Activated CD4-positive, alpha-beta T cell treated with anti-CD3 and anti-CD28 coated beads, Interleukin-2, amount 10 ng/mL, durations not matched to agents 7 days and 5 days (primary cell): ENCODE measurements at places on chromosomes 16 and 17.

DNA sequence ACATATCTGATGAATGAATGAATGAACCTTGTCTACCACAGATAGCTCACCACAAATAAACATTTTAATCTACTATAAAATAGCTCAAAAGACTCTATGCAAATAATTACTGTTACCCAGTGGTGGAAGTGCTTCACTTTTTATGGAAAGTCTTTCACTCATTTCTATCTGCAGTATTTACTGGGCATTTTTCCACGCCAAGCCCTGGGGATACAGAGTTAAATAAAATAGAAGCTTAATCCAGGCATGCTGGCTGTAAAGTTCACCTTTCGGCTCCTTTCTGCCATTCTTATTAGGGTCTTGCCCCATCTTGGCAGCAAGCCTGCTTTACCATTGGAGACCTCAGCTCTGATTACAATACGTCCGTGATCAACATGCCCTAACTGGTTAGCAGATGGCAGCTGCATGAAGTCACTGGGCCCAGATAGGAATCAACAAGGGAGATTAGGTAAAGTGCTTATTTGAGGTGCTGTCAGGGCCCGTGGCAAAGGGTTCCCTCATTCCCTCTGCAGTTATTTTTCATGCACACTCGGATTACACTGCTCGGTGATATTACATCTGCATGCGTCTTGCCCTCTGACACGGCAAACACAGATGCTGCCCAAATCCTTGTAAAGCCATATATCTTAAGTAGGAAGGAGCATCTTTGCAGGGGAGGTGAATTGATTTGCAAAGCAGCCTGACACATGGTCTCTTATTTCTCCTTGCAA, 648.9 kb downstream of the WWOX start:
- DNase-seq, result no peak

- peak; percentile 56 for DNase-seq
Measured at GRCh38 chr16:58025351-58026138, at the start of gene MMP15. Gene MMP15, plus strand, starts transcription at chr16:58025754. Its CDS starts 597 bp downstream, at chr16:58026351.

DNA sequence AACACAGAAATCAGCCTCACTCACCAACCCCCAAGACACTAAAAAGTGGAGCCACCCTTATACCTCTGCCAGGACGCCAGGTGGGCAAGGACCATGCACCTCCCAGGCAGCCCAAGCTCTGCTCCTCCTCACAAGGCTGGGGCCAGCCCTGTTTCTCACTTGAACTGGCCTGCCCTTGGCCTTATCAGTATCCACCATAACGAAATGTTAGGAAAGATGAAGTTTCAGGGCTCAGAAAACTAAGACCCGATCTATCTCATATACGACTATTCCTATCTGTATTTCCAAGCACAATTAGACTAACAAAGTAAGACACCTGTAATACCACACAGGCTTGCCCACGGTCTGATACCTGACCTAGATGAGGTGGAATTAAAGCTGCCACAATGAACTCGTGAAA, 6.9 kb downstream of the FBXO31 start:
- no peak for DNase-seq

GRCh38 chr17:51630101-51630671, 369.8 kb downstream of the UTP18 start:
- DNase-seq, result no peak

DNA sequence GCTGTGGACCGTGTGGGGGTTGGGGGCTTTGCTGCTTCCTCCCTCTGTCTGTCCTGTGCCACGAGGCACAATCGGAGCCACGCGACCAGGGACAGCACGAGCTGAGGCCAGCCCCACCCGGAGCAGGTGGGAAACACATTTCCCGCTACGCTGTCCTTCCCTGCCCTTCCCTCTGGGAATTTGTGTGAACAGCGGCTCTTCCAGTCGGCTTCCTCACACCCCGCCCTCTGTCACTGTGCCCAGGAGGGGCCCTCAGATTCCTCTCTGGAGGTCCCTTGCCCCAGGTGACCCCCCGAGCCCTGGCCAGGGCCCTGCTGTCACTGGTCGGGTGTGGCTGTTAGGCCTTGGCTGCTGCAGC, 19.6 kb downstream of the SPIRE2 start:
- DNase-seq, result no peak

DNA sequence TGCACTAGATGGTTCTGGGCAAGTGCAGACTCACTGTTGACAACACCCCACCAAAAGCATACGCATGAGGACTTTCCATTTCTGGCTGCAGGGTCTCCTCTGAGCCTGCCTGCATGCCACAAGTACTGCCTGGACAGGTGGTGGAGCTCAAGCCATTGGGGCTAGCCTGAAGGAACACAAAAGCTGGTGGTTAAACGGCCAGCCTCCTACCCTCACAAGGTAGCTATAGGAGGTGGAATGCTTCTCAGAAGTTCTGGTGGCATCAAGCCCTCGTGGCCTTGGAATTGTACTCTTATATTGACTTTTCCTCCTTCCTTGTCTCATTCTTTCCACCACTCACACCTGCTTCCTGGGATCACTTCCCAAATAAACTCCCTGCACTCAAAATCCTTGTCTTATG, 56.6 kb upstream of the BCAR1 start:
- no peak for DNase-seq

DNA sequence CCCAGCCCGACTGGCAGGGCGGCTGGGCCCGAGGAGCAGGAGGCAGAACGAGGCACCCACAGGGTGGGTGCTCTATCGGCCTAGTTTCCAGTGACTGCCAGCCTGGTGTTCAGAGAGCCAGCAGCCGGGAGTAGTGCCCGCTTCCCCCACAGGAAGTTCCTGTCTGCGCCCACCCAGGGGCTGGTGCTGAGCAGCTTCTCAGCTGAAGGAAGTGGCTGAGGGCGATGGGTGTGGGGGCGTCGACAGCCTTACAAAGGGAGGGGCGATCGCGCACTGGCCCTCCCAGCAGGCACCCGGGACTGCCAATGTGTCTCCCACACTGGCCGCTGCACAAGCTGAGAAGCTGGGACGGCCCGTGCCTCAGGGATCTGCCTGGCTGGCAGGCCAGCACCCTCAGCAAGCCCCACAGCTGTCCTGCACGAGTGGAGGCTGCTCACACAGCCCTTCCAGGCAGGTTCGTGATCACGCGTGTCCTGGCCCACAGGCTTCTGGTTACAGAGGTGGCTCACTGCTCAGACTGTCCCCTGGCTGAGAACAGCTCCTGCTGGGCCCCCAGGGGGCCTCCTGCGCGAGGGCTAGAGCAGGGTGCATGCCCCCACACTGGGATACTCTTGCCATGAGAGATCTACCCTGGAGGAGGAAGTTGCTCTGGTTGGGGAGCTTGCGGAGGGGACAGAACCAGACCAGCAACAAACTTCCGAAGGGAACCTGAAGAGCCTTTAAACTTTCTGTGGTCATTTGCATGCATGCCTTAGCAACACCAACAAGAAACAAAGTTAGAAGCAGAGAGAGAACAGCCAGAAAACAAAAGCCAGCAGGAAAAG, 2.5 kb downstream of the RNF166 start:
- DNase-seq, result peak; percentile 84

- DNase-seq, result no peak
Measured at GRCh38 chr17:51673070-51673469, 412.7 kb downstream of the UTP18 start.

- DNase-seq, result peak; percentile 38
Measured at GRCh38 chr17:57597531-57598453, 147.3 kb downstream of the CCDC182 start.

DNA sequence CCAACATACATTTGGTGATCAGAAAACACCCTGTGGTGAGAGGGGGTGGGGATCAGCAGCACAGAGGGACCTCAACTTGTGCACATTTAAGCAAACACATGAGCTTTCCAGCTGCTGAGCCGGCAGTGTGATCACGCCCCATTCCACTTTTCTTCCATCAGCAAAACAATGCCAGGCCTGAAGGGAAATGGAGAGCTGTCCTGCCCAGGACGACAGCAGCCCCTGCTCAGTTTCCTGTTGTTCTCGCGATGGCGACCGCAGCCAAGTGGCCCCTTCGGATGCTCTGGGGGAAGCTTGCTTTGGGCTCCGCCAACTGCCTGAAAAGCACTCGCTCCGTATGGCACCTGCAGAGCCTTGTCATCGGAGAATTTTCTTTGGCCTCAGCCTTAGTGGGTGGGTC, 272.3 kb downstream of the FOXL1 start:
- no peak for DNase-seq

DNA sequence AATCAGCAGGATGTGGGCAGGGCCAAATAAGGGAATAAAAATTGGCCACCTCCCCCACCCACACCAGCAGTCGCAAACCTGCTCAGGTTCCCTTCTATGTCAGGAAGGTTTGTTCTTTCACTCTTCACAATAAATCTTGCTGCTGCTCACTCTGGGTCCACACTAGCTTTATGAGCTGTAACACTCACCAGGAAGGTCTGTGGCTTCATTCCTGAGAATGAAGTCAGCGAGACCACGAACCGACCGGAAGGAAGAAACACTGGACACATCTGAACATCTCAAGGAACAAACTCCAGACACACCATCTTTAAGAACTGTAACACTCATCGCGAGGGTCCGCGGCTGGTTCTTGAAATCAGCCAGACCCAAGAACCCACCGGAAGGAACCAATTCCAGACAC, 115.5 kb upstream of the TBX2 start:
- DNase-seq, result no peak

DNA sequence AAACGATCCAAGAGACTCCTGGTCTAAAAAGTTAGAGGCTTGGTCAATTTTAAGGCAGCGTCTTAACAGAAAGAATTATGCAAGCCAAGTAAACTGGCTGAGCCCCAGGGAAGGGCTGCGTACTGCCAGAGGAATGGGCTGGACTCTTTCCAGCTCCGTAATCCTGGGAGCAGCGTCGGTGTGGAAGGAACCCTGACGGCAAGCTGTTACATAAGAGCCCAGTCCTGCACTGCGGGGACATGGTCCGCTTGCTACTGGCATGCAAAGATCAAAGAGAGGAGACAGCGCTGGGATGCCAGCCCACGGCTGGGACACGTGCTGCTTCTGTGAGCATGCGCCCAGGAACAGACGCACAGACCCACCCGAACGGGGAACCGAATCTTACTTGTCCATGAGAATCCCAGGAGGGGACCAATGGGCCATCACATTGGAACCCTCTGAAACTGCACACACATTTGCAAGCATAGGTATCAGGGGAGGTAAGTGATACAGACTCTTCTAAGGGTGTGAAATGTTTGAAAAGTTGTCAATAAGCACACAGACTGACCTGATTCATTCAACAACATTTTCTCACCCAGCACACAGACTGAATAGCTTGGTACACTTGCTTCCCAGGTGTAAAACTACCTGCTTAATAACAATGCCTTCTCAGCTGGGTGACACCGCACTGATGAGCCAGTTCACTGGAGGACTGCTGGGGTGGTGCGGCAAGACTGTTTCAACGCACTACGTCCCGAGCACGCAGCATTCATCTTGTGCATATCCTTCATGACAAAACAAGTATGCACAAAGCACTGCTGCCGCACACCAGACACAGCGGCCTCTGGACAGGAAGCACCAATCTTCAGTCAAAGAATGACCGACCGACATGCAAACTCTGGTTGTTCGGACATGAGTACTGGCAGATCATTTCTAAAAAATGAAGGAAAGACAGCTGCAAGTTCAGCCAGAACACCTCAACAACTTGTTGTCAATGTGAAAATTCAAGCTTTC, 94.9 kb downstream of the ANKRD11 start:
- DNase-seq, result no peak

DNA sequence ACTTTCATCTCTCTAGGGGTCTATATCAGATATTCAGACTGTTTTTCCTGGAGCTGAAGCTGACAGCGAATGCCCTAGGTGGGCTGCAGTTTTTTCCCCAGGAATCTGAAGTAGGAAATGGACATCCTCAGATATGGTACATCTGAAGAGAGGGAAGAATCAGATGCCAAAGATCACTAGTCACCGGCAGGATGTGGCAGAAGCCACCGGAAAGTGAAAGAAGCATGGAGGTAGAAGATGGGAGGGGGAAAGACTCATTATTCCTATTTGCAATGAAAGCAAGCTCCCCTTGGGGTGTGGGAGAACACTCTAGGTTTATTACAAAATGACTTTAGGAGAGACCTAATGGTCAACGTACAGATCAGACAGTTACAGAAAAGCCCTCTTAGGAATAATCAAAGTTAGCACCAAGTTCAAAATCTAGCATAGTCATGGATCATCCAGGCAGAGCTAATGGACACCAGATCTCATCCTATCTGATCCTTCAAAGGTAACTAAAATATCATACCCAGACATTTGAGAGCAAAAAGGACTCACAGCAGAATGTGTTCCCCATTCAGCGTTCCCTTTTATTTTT, 110.7 kb downstream of the HS3ST3A1 start:
- DNase-seq, result no peak

DNA sequence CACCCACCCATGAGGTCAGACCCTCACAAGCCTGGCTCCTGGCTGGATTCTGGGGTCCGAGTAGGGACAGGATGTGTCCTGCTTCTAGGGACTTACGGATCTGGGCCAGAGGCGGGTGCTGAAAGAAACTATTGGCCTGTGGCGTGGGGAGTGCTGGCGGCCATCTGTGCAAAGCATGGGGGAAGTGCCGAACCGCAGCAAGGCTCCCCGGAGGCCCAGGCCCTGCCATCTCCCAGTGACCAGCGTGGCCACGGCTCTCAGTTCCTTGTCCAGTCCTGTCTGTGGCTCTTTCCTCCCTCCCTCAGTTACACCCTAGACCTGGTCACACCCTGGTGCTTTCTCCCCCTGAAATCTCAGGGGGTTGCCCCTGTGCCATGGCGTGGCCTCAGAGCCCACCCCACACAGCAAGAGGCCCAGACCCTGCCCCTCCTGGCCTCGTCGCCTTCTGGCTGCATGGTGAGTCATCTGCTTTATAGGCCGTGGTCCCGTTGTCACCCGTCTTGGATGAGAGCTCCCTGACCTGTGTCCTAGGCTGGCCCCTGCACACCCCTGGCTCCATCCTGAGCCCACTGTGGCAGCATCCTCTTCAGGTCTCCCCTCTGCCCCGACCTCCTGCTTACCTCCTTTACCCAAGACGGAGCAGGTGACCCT, 54.5 kb downstream of the PRMT7 start:
- no peak for DNase-seq

- DNase-seq, result no peak
Measured at GRCh38 chr17:56608944-56609343, 15.4 kb downstream of the NOG start.

DNA sequence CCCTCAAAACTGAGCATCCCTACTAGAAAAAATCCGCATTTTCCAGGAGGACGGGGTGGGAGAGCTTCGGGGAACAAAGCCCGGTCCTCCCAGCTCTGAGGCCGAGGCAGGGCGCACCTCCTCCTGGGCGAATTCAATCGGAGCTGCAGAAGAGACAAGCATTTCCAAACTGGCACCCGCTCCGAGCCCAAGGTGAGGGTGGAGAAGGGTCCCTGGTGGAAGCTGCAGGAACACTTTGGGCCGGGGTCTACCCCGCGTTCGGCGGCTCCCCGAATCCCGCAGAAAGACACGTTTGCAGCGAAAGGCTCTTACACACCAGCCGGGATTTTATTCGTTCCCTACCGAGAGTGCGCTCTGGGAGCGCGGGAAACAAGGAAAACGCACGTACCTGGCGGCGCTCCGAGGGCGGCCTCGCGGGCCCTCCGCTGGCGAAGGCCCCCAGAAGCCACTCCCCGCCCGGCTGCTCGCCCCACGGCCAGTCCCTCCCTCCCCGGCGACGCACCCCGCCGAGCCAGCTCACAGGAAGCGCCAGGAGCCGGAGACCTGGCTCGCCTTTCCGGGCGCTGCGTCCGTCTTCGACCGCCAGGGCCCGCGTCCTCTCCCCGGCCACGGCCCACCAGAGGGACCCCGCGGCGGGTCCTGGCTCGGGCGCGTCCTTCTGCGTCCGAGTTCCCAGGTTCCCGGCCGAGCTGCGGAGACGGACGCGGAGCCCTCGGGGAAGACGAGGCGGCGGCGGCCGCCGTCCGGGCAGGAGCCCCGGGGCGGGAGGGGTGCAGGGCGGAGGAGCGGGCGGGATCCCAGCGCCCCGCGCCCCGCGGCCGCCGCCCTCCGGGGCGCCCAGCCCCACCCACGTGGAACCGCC, 49.8 kb upstream of the BAHCC1 start:
- DNase-seq, result peak; percentile 49

- DNase-seq, result no peak
Measured at GRCh38 chr17:1007310-1008007, 10.5 kb downstream of the TIMM22 start.
